ENCODE measurements at places on chromosomes 12 and 14.
A peak's percentile ranks its signal among the peaks of the same experiment; 100 is the strongest.

GRCh38 chr14:96938946-96939345 lies 141.8 kb downstream of the VRK1 start:
- DNase-seq = no peak

DNA sequence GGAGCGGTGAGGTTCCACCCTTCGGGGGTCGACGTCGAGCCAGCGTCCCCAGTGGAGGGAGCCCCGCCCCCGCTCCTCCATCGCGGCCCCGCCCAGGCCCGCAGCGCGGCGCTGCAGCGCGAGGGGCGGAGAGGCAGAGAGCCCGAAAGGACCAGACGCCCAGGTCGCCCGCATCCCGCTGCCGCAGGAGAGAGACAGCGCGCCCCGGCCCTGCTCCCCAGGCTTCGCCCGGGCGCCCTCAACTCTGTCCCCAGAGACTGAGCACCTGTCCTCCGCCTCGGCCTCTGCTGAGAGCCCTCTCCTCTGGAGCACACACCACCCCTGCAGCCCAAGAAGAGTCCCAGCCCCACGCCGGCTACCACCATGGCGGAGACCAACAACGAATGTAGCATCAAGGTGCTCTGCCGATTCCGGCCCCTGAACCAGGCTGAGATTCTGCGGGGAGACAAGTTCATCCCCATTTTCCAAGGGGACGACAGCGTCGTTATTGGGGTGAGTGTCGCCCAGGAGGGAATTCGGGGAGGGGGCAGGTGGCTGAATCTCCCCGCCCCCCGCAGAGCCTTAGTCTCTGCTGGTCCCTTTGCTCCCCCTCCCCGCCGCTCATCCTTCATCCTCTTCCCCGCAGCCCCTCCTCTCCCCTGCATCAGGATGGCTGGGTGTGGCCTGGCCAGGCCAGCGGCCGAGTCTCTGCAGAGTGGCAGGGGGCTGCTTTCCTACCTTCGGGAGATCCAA lies at the start of gene KIF5A:
Gene KIF5A, plus strand, starts transcription at position 136 of the 732 bp plus-strand sequence. Its CDS starts 228 bp downstream, at position 364.
- peak; percentile 32 for DNase-seq

DNA sequence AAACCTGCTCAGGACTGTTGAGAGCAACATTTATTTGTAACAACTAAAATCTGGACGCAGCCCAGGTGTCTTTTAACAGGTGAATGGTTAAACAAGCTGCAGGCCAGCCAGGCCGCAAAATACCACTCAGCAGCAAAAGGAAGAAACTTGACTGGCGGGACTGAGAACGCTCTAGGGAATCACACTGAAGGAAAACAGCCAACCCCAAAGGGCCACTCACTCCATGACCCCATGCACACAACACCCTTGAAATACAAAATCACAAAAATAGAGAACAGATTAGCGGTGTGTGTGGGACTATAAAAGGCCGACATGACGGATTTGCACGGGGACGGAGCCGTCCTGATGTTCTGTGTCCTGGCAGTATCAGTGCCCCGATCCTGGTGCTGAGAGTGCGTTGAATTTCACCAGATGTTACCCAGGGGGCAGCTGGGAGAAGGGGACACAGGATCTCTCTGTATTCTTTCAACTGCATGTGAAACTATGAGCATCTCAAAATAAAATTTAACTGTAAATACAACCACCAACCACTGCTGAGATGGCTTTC lies 23.0 kb downstream of the VPS37B start:
- DNase-seq = no peak

DNA sequence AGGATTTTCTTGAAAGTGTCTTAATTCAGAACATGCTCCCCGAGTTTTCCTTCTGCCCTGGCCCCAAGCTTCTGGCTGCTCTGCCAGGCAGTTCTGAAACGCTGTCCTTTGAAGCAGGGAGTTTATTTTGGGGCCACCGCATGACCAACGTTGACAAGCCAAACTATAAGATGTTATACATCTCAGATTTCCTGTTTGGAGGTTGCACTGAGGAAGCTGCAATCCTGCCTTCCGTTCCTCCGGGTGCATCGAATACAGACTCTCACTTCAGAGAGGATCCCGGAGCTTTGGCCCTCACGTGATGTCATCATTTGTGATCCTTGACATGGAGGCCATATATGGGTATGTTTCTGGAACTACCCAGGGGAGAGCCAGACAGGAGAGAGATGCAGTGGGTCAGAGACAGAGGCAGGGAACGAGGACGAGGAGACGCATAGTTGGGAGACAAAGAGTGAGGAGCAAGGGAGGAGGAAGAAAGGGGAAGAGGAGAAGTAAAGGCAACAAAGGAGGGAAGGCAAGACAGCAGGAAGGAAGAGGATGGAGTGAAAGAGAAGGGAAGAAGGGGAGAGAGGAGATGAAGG lies at the start of gene ASB2:
Gene ASB2, minus strand, starts transcription at position 94 of the 581 bp plus-strand sequence. CDS start 12,031 bp downstream, outside the sequence.
- no peak for DNase-seq

- no peak for DNase-seq
These were observed 51.4 kb downstream of the ACACB start for GRCh38 chr12:109167781-109168180.

DNA sequence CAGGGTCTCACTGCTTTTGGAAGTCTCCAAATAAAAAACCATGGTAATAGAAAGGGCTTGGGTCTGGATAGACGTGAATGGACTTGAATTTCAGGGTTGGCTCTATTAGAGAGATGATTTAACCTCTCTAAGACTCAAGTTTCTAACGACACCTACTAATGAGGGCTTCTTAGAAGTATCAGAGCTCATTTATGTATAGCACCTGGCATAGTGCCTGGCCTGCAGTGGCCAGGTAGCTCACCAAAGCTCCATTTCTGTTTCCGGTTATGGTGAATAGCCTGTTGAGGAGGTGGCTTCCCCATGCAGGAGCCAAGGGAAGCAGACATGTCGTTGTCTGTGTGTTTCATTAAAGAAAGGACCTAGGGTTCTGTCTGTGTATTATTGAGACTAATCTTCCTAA lies 108.6 kb downstream of the ETV6 start:
- no peak for DNase-seq

- no peak for DNase-seq
These were observed 145.6 kb upstream of the NAV3 start for GRCh38 chr12:77685112-77685511.

DNA sequence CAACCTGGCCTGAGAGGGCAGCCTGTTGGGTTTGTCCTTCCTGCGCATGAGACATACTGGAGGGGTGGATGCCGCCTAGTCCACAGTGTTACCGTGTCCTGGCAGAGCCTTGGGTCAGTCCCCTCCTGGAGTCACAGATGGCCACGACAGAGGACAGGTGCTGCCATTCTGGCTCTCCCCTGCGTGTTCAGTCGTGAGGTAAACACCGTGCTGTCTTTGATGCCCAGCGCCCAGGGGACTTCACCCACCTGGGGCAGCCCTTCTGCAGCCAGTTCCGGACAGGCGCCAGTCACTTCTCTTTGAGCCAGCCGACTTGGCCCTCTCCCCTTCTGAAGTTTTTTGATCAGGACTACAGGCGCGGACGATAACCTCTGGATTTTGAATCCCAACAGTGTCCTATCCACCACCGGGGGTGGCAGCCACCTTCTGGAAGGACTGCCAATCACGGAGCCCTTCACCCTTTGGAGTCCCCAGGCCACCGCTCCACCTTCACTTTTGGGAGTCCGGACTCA lies 933.0 kb downstream of the DIO2 start:
- no peak for DNase-seq

- DNase-seq = no peak
These were observed 41.9 kb downstream of the JDP2 start for GRCh38 chr14:75469606-75470237.

All from central memory CD4-positive, alpha-beta T cell (primary cell).